Kidney epithelial cell (primary cell): ENCODE measurements at places on chromosomes 3 and 15. TPM values are rescaled to one million over a fixed set of nuclear protein-coding genes. Genes with fewer than 3 reads are reported as not detected.

FETUB gene
- not detected in 2 replicates for total RNA-seq

GRCh38 chr15:91068436-91068835, 31.6 kb upstream of the SV2B start:
- DNase-seq, result no peak

CHRNA7 gene
- total RNA-seq, result 2.7 and 4.8 TPM in 2 replicates

GRCh38 chr3:68876112-68876713, 56.1 kb downstream of the TAFA4 start:
- peak; percentile 9 for DNase-seq

DNA sequence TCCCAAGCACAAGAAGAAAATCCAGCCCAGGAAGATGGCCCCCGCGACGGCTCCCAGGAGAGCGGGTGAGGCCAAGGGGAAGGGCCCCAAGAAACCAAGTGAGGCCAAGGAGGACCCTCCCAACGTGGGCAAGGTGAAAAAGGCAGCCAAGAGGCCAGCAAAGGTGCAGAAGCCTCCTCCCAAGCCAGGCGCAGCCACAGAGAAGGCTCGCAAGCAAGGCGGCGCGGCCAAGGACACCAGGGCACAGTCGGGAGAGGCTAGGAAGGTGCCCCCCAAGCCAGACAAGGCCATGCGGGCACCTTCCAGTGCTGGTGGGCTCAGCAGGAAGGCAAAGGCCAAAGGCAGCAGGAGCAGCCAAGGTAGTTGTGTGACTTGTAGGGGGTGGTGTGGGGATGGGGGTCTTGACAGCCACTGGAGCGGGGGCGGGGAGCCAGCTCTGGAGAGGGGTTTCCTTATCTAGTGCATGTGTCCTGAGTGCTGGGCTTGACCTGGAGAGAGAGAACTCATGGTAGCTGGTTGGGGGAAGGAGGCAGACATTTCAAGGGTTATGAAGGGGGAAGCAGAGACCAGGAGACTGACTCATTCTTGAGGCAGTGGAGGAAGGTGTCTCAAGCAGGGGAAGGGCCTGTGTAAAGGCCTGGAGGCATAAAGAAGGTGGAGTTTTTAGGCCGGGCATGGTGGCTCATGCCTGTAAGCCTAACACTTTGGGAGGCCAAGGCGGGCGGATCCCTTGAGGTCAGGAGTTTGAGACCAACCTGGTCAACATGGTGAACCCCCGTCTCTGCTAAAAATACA, 6.2 kb downstream of the H1-8 start:
- DNase-seq, result no peak

GPR27 gene
- 7.5 and 8.9 TPM in 2 replicates for total RNA-seq

DNA sequence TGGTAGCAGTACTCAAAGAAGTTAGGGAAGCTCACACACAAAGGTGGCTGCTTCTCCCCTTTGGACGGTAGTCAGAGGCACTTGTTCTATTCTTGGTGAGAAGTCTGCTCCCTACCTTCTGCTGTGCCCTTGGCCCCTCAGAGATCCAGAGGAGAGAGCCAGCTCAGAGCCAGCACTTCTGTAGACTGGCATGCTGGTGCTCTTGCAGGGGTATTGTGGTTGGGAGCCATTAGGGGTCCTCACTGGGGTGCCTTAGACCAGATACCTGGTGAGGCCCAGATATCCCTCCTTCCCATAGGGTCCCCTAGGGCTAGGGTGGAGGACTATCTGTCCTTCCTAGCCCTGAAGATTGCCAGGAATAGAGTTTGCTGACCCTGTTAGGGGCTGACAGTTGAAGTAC, 140.6 kb downstream of the EEFSEC start:
- no peak for DNase-seq

ROBO2 gene
- total RNA-seq, result 1.4 and 3.9 TPM in 2 replicates

DNA sequence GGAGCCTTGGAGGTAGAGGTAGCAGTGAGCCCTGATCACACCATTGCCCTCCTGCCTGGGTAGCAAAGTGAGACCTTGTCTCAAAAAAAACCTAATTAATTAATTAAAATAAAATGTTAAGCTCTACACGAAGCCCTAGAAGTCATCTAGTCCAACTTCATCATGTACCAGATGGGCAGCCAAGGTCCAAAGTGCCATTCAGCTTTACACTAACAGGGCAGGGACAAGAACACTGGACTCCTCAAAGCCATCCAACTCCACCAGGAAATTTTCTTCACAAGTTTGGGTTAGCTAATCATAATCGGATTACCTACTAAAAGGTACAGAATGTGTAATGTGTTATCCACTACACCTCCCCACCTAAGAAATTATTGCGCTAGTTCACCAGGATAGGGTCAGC, 48.8 kb downstream of the WWTR1 start:
- no peak for DNase-seq

DNA sequence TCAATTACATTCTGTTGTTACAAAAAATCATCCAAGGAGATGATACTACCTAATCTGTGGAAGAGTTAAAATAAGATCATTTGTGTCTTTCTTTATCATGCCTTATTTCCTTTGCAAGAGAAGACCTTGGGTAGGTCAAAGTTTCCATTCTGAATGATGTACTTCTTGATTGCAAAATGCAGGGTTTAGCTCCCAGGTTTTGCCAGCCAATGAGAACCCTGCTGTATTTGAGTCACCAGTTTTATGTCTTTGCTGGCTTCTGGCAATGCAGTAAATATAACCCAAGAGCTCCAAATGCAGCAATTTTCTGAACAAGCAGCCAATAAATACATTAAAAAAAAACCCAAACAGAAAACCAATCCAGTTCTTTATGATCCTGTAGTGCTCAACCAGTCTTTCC, 204.9 kb downstream of the CADPS start:
- no peak for DNase-seq

- no peak for DNase-seq
Observed at GRCh38 chr15:101137312-101137940, 114.4 kb downstream of the CHSY1 start.

DNA sequence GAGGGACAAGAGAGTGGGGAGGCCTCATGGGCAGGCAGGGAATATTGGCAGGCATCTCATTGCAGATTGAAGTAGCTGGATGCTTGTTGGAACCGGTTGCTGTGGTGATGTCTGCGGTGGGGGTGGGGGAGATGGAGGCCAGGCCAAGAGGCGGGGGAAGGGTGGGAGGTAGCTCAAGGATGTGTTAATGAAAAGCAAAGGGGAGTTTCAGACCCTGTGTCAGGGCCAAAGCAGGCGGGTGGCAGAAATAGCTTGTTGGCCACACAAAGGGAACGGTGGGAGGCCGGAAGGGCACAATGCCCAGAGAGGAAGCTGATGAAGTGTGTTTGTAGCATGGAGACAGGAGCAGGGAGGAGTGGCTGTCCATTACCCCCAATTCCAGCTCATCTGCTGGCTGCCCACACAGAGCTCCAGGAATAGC, 28.0 kb downstream of the CCDC33 start:
- no peak for DNase-seq

- DNase-seq, result no peak
Observed at GRCh38 chr15:67820992-67821783, 4.1 kb upstream of the SKOR1 start.

GRCh38 chr3:65352951-65353350, 665.2 kb upstream of the ADAMTS9 start:
- no peak for DNase-seq

PYDC2 gene
- total RNA-seq, result not detected in 2 replicates

DNA sequence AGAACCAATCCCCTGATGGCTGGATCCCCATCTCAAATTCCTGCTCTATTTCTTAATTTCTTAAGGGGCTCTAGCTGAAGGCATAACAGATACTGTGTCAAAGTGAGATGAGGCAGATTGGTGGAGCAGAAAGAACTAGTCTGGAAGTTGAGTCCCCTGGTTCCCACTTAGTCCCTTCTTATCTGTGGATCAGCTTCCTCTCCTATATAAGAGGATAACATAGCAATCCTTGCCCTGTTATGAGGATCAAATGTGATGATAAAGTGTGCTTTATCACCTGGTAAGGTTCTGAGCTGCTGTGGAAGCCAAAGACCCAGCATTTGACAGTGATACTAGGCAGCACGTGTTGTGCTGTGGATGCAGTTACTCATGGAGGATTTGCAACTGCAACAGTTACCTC, 8.1 kb upstream of the SIN3A start:
- DNase-seq, result no peak

IGSF11 gene
- not detected in 2 replicates for total RNA-seq

DNA sequence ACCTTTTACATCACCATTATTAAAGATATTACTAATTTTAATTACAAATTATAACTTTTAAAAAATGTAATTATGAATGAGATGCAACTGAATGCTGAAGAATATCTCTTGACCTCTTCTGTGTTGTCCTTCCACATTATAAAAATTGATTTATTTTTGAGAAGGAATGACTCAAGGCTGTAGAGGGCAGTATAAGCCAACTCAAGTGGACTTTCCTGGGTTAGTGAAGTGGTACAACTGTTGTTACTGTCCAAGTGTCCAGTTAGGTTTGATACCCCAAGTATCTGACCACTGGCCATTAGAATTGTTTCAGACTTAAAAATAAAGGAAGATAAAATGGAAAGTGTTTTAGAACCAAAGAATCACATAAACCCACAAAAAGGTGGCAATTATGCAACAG, 51.9 kb downstream of the BBX start:
- DNase-seq, result peak; percentile 21

DNA sequence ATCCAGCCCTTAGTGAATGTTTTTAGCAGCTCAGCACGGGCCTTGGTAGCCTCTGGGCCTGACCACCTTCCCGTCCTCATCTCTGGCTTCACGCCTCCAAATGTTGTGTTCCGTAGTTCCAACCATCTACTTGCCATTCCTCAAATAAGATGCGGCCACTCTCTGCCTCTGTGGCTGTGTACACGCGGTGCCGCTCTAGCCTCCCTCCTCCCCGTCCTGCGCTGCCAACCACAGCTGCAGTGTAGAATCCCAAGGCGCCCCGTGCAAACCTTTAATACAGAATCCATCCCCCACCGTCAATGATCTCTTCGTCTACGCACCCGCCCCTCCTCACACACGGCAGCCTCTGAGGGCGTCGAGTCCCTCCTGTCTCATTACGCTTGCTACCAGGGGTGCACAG, 77.2 kb downstream of the VGLL4 start:
- no peak for DNase-seq

DNA sequence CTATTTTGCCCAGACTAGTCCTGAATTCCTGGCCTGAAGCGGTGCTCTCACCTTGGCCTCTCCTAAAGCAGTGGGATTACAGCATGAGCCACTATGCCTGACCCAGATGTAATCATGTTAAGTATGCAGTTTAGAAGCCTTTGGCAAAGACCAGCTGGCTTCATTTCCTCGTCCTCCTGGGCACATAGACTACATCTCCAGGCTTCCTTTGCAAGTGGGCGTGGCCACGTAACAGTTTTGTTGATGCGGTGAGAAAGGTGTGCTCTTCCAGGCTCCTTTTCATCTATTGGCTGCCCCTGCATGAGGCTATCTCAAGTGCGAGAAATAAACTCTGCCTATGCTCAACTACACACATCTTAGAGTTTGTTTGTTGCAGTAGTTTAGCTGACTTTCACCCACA, 13.0 kb downstream of the SV2B start:
- no peak for DNase-seq

GOLGA8M gene
- total RNA-seq, result not detected in 2 replicates

IGSF10 gene
- total RNA-seq, result under 0.01 TPM in 1 of 2 replicates, not detected in the other

GRCh38 chr3:126680667-126681055, 23.4 kb upstream of the CHCHD6 start:
- DNase-seq, result no peak

DNA sequence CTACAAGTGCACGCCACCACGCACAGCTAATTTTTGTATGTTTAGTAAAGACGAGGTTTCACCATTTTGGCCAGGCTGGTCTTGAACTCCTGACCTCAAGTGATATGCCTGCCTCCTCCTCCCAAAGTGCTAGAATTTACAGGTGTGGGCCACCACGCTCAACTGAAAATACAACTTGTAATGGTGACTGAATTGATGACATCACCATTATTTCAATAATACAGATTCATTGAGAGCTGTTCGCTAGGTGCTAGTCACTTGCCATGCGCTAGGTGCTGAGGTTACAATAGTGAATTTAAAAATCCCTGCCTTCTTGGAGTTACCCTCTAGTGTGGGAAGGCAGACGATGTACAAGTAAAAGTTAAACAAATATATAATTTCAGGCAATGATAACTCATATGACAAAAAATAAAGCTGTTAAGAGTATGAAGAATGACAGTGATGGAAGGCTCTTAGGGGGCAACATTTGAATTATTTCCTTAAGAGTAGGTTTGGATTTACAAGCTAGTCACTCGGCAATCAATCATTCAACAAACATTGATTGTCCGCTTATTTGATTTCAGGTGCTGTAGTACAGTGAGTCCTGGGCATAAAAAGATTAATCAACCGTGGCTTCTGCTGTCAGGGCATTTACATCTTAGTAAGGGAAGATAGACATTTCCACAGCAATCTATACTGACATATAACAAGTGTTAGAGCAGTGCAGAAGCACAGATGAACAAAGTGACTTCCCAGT, 9.1 kb upstream of the PPARG start:
- DNase-seq, result no peak

DNA sequence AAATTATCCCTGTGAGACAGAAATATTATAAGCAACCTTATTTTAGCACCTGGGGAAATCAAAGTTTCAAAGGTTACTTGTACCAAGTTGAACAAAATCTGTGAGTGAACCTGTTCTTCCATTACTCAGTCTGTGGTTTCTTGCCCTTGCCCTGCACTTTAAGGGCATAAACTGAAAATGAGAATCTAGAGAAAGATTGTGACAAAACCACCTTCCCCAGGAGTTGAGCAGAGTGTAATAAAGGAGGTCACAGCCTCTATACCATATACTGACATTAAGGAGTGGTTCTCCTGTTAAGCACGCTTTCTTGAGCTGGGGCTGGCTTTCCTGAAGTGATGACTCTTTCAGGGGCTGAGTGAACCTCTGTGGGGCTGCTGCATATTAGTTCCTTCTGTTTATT, 143.4 kb downstream of the PDCD6IP start:
- no peak for DNase-seq

DNA sequence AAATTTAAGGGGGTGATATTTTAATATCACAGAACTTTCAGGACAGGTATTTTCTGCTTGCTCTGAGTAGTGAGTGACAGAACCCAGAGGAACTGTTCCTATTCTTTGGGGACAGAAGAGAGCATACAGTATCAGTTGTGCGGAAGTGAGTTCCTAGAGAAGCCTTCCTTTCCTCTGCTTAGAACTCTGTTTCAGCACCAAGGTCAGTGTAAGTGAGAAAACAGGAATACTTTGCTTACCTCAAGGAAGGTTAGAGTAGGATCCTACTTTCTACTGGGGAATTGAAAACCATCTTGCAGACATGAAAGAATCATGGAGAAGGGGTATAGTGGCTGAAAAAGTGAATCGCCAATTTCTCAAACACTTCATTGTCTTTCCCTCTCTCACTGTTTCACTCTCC, 542.4 kb downstream of the SQOR start:
- DNase-seq, result no peak

SMAD3 gene
- total RNA-seq, result 31.0 and 34.8 TPM in 2 replicates

CHRNB4 gene
- 1.1 and 1.8 TPM in 2 replicates for total RNA-seq

DNA sequence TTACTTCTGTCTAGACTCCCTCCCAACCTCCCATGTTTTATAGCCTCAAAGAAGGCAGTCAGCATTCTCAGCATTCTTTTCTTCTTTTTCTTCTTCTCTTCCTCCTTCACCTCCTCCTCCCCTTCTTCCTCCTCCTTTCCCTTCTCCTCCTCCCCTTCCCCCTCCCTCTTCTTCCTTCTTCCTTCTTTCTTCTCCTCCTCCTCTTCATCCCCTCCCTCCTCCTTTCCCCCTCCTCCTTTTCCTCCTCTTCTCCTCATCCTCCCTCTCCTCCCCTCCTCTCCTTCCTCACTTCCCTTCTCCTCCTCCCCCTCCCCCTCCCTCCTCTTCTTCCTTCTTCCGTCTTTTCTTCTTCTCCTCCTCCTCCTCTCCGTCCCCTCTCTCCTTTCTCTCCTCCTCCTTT, 3.6 kb upstream of the LPCAT4 start:
- DNase-seq, result no peak

GRCh38 chr15:73923488-73924164, 2.6 kb upstream of the LOXL1 start:
- no peak for DNase-seq

BSN gene
- total RNA-seq, result 0.92 and 2.7 TPM in 2 replicates

MUSTN1 gene
- not detected in 2 replicates for total RNA-seq
